Stimulated activated CD4-positive, alpha-beta T cell treated with anti-CD3 and anti-CD28 coated beads, Interleukin-12 subunit alpha, Interleukin-12 subunit beta, amount 100 ng/mL, for 24 hours (primary cell): ENCODE measurements at places on chromosomes 3 and 15.

DNA sequence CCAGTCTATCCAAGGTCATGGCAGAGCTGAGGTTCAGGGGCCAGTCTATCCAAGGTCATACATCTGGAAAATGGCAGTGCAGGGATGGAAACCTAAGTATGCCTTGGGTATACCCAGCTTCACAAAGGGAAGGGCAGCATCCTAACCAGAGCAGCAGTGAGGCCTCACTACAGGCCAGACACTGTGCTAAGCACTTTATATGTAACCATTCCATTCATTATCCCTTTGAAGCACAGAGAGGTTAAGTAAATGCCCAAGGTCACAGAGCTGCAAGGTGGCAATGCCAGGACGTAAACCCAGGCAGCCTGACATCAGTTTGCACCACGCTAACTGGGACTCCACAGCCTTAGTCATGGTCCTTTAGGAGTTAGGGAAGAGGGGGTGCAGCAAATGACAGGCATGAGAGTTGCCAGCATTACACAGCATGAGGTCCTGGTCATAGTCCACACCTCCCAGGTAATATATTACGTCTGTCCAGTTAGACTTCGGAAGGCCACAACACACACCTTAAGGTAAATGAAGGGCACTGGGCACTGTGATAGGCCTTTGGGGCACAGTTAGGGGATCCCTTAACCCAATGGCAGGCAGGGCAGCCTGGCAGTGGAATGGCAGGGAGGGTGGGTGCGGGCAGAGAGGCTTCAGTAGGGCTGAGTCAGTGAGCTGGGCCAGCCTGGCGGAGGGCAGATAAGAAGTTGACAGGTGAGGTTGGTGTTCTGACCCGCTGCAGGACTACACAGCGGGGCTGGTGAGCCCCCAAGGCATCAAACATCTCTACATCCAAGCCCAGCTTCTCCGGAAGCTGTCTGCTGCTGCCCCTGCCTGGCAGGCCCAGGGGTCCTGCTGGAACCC is 21.1 kb upstream of the CORO2B start:
- DNase-seq, result no peak

DNA sequence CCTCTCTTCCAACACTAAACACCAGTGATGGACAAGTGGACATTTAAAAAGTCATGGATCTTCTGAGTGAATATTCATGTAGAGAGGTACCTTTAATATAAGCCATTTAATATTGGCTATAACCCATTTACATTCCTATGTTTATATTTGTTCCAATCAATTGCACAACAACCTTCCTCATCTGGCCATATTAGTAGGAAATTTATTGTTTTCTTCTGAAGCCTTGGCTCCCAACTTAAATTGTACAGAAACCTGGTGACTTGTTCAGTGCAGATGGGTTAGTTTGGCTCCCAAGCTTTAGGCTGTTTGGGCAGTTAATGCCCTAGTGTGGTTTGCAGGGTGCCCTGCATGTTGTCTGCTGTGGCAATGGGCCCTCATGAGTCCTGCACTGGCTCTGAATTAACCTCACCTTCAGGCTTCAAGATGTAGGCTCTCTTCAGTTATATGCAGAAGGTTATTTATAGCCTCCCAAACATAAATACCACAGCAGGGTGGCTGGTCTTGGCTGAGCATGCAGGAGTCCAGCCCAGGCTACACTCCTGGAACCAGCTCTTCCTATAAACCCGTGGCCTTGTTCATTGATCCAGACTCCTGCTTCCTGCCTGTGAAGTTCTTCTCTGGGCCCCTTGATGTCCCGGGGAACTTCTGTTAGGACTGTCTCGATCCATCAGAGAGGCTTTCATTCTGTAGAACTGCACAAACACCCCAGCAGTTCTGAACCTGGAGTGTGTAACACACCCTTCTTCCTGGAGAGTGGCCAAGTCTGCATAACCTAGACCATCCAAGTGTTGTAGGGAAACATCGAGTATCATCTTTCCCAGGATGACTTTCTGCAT is 57.0 kb downstream of the DUT start:
- no peak for DNase-seq

- no peak for DNase-seq
Measured at GRCh38 chr15:51649659-51650521, 27.3 kb upstream of the DMXL2 start.

DNA sequence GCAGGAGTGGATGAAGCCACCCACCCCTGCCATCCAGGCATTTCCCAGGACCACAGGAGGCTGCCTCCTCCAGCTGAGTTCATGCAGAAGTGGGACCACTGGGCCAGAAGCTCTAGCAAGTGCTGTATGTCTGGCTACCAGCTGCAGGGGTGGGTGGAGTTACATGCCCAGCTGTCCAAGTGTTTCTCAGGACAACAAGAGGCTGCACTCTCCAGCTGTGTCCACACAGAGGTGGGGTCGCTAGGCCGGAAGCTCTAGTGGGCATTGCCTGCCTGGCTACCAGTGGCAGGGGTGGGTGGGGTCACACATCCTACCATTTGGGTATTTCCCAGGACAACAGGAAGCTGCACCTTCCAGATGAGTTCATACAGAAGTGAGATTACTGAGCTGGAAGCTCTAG is 234.0 kb upstream of the PPP2R3A start:
- DNase-seq, result no peak

- no peak for DNase-seq
Measured at GRCh38 chr3:109570408-109570807, 233.1 kb upstream of the DPPA4 start.

DNA sequence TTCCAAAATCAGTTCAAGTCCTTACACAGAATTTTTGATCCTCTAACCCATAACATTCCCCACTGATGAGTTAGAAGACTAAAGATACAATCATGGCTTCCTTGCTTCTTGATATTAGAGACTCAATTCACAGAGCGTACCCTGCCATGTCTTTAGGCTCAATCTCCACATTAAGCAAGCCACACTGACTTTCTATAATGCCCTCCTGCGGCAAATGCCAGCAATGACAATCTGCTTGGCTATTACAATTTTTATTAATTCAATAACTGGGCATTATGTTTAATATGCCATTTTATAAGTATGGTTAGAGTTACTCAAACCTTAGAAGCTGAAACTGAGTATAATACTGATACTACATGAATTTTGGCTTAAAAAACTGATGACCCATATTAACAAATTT is 479.7 kb upstream of the NR2F2 start:
- DNase-seq, result no peak

DNA sequence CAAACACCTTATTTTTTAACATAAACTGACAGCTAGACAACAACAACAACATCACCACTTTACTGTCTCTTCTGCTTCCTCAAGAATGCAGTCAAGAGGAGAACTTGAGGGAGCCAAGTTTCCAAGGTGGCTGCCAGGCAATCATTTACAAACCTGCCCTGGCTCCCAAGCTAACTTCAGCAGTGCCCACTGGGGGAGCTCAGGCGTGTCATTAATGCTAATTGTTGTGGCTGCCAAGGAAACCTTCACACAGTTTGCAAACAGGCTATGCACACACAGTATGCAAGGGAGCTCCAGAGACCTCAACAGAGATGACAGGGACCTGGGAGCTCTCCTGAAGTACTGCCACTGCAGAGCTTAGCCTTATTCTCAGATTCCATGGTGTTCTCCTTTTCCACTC is 2.1 kb downstream of the DZIP1L start:
- DNase-seq, result no peak

GRCh38 chr3:31106204-31106603 is 211.7 kb upstream of the GADL1 start:
- no peak for DNase-seq

DNA sequence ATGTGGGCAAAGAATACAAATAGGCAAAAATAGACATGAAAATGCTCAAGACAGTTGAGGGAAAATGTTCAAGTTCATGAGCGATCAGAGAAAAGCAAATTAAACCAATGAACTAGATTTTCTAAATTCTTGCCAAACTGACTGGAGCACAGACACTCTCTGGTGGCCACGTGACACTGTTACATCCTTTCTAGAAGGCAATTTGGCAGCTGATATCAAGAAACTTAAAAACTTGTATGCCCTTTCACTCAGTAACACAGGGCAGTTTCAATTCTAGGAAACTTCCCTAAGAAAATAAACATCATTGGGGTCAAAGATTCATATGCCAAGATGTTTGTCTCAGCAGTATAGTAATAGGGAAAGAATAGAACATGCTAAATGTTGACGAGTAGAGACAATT is 52.2 kb downstream of the ABHD5 start:
- no peak for DNase-seq

DNA sequence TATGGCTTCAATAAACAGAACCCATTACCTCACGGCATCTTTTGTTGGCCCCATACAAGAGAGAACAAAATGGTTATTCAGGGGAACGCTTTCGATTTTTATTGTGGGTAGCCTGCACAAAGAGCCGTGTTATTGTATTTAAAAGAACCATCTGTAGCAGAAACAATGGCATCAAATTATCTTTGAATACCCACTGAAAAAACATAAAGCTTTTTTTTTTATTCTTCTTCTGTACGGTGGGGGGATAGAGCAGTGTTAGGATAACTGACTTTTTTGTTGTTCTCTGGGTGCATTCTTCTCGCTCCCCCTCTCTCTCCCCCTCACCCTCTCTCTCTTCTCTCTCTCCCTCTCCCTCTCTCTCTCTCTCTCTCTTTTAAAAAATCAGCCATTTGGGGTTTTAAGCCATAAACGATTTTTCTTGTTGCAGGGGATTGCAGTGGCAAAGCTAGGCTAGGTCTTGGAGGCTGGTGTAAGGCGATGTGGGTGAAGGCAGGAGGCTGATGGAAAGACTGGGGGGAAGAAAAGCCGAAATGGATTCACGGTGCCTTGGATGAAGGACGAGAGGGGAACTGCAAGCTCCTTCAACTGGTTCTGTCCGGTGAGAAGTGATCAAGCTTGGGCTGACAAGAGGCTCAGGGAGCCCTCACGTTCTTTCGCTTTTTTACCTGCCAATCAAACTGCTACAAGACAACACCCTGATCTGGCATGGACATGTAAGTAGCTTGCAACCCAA is 12.4 kb upstream of the SOX2 start:
- no peak for DNase-seq
